CD4-positive, alpha-beta T cell treated with Interleukin-6 at 100 ng/mL for 8 hours (primary cell): ENCODE measurements at places on chromosomes 6 and 20.

DNA sequence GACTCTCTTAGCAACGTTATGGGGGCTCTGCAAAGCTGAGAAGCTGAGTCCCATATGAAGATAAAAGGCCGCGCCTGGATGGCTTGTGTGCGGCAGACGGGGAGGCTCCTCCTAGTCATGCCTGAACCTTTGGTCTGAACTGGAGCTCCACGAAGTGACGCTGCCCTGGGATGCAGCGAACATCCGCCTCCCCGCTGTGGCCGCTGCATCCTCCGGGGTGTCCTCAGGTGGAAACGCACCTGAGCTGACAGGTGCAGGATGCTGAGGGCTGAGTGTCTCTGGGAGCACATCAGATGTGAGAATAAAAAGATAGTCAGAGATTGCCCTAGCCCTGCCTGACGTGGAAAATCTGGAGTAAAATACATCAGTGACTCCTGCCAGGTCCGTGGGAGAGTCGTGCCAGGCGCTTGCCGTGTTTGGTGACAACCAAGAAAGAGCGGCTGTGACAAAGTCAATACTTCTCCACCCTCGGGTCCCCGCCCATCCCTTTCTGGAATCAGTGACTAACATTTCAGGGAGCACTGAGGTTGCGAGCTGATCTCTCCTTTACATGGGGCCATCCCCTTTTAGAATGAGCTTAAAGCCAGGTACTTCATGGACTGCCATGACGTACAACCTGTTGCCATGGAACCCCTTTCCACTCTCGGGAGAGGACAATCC, 162.8 kb upstream of the AFDN start:
- DNase-seq, result no peak

GRCh38 chr6:5754904-5755303, 251.8 kb downstream of the NRN1 start:
- DNase-seq, result no peak

DNA sequence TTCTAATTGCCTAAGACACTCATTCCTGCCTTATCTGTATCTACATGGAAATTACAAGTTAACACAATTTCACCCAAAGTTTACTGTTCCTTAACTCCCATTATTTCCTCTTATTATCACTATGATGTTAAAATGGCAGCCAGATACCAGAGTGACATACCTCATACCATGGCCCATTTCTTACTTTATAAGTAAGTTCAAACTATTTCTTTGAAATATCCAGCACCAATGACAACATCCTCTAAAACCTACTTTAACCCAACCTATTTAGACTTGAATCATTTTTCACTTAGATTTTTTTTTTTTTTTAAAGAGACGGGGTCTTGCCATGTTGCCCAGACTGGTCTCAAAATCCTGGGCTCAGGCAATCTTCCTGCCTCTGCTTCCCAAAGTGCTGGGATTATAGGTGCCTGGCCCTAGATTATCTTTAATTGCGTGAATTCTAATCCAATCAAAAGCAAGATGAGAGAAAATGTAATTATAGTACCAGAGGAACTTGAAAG, 10.0 kb downstream of the REV3L start:
- no peak for DNase-seq

GRCh38 chr6:119865466-119866350, 516.1 kb upstream of the MAN1A1 start:
- no peak for DNase-seq

- no peak for DNase-seq
These were observed 70.6 kb downstream of the SYCP2L start for GRCh38 chr6:10957414-10957886.

GRCh38 chr6:42505385-42505718, 53.6 kb upstream of the TRERF1 start:
- DNase-seq, result no peak

DNA sequence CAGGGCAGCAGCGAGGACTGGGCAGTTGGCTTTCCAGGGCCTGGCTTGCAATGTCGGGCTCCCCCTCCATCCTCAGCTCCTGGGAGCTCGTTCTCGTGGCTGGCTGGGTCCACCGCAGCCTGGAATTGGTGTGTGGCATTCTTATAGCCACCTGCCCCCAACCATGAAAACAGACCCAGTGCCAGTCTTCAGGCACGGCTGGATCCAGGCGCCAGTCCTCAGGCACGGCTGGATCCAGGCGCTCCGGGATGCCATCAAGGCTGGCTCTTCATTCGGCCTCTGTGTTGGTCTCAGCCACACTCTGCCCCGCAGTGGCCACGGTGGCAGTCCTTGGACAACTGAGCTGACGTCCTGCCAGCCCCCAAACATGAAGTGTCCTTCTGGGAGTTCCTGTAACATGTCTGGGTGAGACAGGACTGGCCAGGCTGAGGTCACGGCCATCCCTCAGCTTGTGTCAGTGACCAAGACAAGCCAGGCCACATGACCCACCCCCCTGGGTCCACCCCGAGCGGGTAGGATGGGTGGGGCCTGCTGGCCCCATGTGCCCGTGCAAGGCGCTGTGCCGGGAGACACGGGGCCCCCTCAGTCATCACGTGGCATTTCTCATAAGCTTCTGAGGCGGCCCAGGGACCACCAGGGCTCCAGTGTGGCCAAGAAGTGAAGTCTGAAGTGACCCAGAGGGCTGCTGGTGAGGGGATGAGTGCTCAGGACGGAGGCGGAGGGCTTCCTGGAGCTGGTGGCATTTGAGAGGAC, 99.0 kb downstream of the TAF4 start:
- DNase-seq, result no peak

GRCh38 chr6:160972111-160972510, 19.5 kb upstream of the MAP3K4 start:
- DNase-seq, result no peak

DNA sequence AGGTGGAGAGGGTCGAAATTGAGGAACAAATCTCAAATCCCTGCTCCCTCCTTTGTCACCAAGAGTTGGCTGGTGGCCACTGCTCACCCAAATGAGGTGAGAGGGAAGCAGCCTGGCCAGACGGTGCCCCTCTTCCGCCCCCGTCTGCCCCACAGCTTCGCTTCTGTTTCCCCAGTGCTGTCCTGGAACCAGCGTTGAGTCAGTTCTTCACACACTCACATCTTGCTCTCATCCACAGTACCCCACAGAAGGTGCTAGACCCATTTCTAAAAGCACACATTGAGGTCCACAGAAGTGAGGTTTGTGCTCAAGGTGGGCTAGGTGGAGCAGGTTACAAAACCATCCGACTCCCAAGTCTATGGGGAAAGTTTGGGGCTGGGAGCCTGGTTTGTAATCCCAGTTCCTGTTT, 3.8 kb downstream of the CEBPB start:
- no peak for DNase-seq

DNA sequence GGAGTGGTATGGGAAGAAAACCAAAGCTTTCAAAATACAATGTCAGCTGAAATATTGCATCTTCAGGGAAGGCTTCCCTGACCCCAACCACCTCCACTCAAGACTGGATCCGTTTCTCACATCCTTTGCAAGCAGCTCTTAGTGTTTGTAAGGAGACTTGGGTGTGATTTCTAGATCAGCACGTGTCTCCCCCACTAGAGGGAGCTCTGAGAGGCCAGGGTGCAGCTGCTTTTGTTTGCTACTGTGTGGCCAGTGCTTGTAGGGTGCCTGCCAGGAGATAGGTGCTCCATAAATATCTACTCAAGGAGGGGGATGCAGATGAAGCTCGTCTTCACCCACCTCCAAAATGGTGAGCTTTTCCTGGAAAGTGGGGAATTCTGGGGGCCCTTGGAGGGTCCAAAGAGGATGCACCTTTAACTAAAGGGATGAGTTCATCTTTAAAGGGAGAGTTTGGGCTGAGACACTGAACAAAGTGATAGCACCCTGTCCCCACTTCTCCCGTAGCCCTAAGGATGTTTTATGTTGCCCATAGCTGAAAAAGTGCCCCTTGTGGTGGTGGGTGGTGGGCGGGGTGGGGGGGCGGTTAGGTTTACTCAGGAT, 52.6 kb upstream of the MAFB start:
- DNase-seq, result peak; percentile 17

DNA sequence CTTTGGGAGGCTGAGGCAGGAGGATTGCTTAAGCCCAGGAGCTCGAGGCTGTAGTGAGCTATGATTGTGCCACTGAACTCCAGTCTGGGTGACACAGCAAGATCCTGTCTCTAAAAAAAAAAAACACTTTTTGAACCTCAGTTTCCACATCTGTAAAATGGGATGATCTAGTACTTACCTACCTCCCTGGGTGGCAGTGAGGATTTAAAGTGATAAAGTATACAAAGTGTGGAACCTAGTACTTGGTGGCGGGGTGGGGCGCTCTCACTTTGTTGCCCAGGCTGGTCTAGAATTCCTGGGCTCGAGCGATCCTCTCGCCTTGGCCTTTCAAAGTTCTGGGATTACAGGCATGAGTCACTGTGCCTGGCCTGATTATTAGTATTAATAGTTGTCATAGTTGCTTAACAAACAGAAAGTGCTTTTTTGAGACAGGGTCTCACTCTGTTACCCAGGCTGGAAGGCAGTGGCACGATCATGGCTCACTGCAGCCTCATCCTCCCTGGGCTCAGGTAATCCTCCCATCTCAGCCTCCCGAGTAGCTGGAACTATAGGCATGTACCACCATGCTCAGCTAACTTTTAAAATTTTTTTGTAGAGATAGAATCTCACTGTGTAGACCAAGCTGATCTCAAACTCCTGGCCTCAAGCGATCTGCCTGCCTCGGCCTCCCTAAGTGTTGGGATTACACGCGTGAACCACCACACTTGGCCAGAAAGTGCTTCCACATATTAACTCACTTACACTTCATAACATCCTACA, 7.0 kb upstream of the PLTP start:
- DNase-seq, result no peak
